Colonic mucosa (tissue), 4 donors: ENCODE measurements at places on chromosomes 1 and 21.

DNA sequence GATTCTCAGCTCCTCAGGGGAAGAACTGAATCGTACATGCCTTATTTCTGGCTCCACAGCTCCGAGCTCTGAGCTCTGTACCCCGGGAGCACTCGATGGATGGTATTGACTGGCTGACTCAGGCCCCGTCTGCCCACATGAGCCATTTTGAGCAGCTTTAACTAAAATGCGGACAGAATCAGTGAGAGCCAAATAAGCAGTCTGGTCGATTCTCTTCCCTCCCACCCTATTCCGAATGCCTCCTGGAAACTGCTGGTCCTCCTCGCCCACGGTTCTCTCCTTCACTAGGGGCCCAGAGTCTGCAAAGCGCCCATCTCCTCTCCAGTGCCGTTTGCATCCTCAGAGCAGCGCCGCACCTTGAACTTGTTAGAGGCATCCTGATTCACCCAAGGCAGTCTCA, 125.9 kb upstream of the IRF2BP2 start:
- no peaks in the 10 kb centered on the region for H3K27me3 ChIP-seq
- H3K4me1 ChIP-seq = no peaks in the 10 kb centered on the region
- H3K4me3 ChIP-seq = no peak overlapping the region
- H3K36me3 ChIP-seq = no peaks in the 10 kb centered on the region
- no peak for DNase-seq

- H3K36me3 ChIP-seq = no peaks in the 10 kb centered on the region
- DNase-seq = no peak
- H3K4me3 ChIP-seq = no peak overlapping the region
- no peaks in the 10 kb centered on the region for H3K27me3 ChIP-seq
- no peak overlapping the region for H3K27ac ChIP-seq
Observed at GRCh38 chr21:45942755-45943629, 38.6 kb upstream of the COL6A1 start.

GRCh38 chr1:247387565-247387964, 28.4 kb upstream of the NLRP3 start:
- no peak overlapping the region for H3K27ac ChIP-seq
- H3K4me1 ChIP-seq = peaks cover 5% of the 10 kb centered on the region
- no peaks in the 10 kb centered on the region for H3K27me3 ChIP-seq
- no peak overlapping the region for H3K4me3 ChIP-seq
- DNase-seq = no peak

DNA sequence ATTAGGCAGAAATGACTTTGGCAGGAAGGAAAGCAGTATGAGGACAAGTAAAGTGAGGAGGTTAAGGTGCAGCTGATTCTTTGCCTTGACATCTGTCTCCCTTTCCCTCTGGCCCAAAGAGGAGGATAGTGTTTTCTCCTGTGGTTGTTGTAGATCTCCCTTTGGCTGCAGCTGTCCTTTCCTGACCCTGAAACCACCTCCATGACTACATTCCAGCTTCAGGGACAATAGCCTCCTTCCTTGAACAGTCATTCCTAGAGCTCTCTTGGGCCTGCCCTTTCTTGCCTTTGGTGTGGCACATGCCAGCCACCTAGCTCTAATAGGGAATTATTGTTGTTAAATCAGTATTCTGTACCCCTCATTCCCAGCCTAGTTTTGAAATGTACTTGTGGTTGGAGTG, 6.2 kb downstream of the ZMYM1 start:
- H3K4me3 ChIP-seq = no peak overlapping the region
- no peak overlapping the region for H3K27ac ChIP-seq
- DNase-seq = no peak

DNA sequence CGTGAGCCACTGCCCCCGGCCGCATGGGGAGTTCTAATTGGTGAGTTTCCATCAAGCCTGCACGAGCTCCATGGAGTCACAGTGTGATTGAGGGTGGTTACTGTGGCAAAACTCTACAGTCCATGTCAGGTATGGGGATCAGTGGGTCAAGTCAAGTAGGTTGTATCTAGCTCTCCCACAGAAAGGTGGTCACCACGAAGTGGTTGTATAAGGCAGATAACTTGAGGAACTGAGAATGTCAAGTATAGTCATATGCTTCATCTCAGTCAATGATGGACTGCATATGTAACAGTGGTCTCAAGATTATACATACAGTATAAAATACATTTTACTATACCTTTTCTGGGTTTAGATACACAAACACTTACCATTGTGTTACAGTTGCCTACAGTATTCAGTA, 348.6 kb upstream of the ZP4 start:
- no peaks in the 10 kb centered on the region for H3K4me1 ChIP-seq
- H3K4me3 ChIP-seq = no peak overlapping the region
- H3K36me3 ChIP-seq = no peaks in the 10 kb centered on the region
- no peaks in the 10 kb centered on the region for H3K27me3 ChIP-seq
